CD4-positive, alpha-beta memory T cell (primary cell): ENCODE measurements at places on chromosomes 3 and 15. TPM values are rescaled to one million over a fixed set of nuclear protein-coding genes. Genes with fewer than 3 reads are reported as not detected.

Gene HOMER2
- total RNA-seq = 6.1 TPM

DNA sequence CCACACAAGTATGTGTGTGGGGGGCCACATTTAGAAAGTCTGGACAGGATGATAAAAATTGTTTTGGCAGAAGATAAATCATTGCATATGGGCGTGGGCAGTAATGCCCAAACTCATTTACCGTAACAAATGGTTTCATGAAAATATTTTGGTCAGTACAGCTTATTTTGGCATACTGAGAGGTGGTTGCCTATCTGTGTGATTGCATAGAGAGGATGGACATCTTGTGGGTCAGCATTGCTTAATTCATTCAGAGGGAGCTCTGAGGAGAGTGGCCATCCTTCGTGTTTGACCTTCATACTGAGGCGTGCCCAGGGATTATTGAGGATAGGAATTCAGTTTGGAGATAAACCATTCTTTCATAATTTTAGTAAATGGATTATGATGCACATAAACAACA is 162.5 kb downstream of the GAP43 start:
- DNase-seq = no peak

- no peak for DNase-seq
These were observed 1.7 kb downstream of the LRRC2 start for GRCh38 chr3:46564190-46565021.

Gene EOMES
- total RNA-seq = 4.2 TPM

DNA sequence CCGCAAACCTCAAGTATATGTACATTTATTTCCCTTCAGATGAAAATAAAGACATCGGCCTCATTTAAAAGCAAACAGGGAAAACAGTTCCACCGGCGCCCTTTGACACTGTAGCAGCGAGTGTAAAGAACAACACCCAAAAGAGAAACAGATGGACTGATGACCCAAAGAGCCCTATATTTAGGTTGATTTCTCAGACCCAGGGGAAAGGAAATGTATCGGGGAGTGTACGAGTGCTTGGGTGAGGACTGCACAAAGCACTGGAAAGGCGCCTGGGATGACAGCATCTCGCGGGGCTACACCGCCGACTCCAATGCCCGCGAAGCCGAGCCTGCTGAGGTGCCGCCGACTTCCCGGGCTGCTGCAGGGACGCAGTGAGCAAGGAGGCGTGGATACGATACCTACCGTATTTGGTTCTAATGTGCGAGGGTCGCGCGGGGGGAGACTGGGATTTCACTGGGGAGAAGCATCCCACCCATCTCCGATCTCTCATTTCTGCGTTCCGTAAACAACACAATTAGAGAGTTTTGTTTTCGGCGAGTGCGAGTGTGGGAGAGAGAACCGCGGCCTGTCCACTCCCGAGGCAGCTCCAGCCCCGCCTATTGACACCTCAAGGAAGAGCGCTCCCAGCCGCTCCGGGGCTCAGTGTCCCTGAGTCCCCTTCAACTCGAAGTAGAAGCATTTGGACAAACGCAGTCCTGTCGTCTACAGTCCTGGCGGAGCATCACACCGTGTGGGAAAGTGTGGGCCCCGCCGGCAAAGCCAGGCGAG is 2.0 kb downstream of the MECOM start:
- DNase-seq = no peak

DNA sequence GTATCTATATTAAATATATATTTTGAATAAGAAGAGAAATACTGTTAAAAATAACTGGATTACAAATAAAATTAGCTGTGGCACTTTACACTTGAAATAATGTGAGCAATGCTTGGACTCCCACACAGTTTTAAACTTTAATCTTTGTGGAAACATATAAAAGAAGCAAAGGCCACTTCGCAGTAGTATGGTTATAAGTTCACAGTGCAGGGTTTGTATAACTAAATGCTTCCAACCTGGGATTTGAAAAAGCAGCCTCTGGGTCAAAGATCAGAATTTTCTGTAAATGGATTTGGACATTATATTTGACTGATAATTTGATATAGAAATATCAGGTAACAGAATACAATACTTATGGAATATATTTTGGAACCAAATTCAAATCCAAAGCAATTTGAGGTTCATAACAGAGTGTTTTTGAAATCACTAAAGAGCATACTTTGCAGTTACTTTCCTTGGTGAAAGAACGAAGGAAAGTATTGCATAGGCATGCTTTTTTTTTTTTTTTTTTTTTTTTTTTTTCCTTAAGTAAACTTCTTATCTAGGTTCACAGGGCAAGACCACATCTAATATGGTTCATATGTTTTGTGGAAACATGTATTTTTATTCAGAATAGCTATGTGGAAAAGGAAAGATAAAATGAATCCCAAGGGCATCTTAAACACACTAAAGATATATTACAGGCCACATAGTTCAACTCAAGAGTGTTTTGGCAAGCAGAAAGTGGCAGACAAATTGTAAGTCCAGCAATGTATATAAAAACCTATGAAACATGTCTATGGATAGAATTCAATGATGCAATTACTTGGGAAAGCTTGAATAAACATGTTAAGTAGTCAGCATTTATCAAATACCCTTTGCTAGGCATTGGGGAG is 47.1 kb upstream of the SGO1 start:
- no peak for DNase-seq

Gene CAND2
- 1.9 TPM for total RNA-seq

- DNase-seq = no peak
These were observed 95.4 kb downstream of the PLOD2 start for GRCh38 chr3:146065573-146066006.

Gene PLSCR2
- total RNA-seq = 0.72 TPM

Gene PHLDB2
- total RNA-seq = 8.5 TPM

Gene CAMKV
- not detected for total RNA-seq

DNA sequence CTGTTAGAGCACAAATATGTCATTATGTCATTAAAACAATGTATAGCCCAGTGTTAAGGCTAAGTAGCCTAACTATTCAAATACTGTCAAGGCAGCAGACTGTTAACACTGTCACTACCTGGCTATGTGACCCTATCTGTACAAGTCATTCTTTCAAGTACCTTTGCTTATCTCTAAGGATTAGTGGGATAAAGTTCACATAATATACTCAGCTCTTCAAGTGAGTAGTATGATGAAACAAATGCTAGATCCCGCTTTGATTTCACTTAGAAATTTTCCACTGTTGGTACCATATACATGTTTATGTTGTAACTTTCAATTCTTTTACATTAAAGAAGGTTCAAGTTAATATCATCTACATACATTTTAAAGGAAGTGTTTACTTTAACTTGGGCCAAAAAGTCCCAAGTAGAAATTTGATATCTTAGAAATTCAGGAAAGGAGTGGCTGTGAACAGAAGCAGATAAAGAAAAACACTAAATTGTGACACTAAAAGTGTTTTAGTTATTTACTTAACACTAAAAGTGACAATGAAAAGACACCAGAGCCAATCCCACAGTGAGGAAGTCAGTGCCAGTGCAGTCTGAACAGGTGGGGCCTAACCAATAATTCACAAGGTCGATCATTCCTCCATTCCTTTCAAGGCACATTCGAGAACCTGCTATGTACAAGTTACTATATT is 4.8 kb upstream of the RFX7 start:
- no peak for DNase-seq

Gene GATM
- 1.1 TPM for total RNA-seq

DNA sequence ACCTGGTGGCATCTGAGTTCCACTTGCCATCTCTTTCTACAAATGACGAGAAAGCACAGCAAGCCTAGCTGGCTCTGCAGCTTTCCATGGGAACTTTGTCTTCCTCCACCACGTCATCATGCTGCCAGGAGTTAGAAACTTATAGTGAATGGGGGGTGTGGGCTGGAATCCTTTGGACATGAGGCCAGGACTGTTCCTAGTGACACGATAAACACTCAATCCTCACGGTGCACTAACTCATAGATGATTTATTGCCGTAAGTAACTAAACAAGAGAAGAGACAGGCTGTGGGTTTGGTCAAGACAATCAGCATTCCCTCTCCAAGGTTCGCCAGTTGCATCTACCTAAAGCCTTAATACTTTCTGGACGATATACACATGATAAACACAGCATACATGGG is 50.6 kb downstream of the OXNAD1 start:
- no peak for DNase-seq

- DNase-seq = no peak
These were observed 59.1 kb downstream of the TRPM7 start for GRCh38 chr15:50627351-50628055.

DNA sequence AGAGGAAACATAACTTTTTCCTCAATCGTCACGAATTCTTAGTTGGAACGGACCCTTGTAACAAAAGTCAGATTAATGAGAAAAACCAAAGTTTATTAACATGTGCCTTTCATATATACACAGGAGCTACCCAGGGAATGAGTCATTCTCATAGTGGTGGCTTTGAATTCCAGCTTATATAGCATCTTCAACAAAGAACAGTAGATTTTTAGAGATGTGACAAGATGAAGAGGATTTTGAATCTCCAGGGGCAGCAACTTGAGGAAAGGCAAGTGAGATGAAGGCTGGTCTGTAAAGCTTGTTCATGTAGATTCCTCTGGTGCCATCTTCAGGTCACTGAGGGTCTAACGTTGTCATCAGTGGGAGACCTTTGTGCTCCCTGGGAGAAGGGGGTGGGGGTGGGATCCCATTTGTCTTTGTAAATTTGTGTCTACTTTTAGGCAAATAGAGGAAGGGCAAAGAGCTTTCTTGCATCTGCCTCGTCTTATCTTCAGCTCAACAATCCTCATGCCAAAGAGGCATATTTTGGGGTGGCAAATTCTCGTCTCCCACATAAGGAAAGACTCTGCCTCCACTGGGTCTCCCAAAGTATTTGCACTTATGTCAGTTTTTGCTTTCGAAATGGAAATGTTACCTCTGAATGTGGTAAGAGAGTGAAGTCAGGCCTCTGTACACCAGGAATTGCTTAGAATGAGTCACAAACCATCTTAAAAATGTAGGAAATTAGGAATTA is 29.5 kb downstream of the CLEC3B start:
- no peak for DNase-seq
